ENCODE measurements at places on chromosomes 5 and 9.
A peak's percentile ranks its signal among the peaks of the same experiment; 100 is the strongest.

DNA sequence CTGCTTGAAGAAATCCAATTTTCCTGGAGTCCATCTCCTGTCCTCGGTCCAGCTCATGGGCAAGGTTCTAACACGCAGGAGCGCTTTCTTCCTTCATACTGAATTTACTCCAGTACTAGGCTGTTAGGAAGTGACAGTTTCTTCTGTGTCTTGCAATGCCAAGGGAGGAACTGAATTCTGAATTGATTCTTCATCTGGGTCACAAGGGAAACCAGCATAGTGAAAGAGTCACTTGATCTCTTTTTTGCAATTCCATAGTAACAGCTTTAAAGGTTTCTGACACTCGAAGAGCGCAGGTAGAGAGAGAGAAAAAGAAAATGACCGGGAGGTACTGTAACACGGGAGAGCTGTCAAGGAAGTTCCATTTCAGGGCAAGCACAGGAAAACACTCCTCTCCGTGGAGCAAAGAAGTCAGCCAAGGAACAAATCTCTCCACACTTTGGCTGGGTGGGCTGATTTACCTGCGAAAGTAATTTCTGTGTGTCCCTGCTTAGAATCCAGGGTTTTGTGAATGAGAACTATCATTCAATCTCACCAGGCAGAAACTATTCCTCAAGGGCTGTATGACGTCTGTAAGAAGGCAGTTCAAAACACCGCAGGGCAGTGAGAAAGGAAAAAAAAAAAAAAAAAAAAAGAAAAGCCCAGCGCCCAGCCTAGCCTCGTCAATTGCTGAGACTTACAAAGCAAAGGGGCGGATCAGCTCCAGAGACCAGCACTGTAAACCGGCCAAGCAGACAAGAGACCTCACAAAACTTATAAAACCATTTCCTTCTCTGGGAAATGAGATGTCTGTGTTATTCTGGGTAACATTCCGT, 617.8 kb downstream of the PDE4D start:
- DNase-seq, result no peak

GRCh38 chr5:160270704-160271103, 41.4 kb downstream of the FABP6 start:
- no peak for DNase-seq

DNA sequence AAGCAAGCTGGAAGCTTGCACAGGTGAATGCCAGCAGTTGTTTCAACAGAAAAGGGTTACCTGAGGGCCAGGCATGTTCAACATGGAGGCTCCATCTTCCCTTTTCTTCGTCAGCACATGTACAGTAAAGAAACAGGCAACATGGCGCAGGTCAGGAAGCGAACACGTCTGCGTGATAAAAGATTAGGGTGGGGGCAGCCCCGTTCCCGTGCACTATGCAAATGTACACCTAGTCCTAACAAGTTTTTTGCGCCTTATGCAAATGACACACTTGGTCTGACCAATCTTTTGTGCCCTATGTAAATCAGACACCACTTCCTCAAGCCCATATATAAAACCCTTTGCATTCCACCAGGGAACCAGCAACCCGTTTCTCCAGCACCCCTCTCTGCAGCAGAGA, 452.1 kb upstream of the PTPRD start:
- no peak for DNase-seq

- no peak for DNase-seq
Observed at GRCh38 chr5:74126294-74126693, 500.3 kb downstream of the ARHGEF28 start.

DNA sequence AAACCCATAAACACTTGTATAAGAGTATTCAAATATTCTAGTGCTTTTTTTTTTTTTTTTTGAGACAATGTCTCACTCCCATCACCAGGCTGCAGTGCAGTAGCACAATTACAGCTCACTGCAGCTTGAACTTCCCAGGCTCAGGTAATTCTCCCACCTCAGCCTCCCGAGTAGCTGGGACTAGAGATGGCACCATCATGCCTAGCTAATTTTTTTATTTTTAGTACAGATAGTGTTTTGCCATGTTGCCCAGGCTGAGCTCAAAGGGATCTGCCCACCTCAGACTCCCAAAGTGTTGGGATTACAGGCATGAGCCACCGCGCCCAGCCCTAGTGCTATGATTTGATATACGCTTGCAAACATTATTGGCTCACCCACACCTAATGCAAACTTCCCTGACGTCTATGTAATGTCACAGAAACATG, 11.8 kb downstream of the IL6ST start:
- peak; percentile 44 for DNase-seq

DNA sequence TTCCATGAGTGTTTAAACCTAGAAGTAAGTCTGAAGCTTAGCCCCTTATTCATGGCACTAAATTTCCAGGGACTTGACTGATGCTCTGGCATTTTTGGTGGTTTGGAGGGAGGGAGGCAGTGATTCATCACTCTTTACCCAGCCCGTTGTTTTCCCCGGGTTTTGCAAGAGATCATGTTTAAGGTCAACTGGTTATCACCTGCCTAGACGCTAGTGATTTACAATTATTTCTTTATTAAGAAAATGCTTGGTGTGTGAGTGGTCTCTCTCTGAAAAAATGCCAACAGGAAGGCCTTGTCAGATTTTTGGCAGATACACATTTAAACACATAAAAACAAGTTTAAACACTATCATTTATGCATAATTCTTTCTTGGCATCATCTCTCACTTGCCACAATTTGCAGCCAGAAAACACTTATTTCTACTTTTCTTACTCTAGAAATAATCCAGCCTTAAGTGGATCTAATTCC, 737.9 kb upstream of the ZNF608 start:
- DNase-seq, result peak; percentile 83

DNA sequence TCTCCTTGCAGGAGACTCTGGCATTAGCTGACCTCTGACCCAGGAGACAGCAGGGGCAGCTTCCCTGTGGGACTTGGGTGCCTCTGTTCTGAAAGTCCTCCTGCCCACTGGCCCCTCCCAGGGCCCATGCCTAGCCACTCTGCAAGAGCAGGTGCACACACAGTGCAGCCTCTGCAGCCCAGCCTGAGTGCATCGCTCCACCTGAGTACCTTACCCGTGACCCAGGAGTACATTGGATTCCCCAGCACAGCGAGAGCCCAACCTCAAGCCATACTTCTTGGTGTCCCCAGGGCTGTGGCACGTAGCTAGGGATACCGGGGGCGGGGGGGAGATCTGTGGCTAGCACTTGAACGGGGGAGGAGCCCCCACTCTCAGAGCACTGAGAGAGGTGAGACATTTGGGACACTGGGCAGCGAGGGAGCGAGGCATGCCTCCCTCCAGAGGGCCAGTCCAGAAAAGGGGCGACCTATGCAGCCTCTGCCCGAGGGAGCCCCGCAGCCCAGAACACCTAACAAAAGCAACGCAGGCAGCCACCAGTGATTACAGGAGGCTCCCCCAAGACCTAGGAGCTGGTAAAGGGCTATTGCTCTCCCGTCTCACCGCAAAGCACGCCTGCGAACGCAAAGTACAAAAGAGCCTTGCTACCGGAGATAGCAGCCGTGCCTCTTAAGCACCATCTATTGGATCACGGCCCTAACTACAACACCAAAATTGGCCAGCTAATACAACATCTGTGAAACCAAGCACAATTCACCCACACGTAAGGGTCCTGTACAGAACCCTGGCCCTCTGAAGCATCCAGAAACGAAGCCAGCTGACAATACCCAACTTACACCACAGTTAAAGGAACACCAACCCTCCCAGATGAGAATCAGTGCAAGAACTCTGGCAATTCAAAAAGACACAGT, 826 bp upstream of the PRDM9 start:
- DNase-seq, result no peak

GRCh38 chr9:133603135-133603927, 5.9 kb downstream of the FAM163B start:
- DNase-seq, result no peak

DNA sequence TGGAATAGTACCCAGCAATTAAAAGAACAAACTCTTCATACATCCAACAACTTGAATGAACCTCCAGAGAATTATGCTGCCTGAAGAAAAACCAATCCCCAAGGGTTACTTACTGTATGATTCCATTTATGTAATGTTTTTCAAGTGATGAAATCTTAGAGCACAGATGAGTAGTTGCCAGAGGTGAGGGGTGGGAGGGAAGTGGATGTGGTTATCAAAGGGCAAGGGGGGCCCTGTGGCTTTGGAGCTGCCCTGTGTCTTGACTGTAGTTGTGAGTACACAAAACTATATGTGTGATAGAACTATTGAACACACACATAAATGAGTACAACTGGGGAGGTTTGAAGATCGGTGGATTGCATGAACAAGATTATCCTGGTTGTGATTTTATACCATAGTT, 115.8 kb upstream of the SLC25A48 start:
- DNase-seq, result no peak

DNA sequence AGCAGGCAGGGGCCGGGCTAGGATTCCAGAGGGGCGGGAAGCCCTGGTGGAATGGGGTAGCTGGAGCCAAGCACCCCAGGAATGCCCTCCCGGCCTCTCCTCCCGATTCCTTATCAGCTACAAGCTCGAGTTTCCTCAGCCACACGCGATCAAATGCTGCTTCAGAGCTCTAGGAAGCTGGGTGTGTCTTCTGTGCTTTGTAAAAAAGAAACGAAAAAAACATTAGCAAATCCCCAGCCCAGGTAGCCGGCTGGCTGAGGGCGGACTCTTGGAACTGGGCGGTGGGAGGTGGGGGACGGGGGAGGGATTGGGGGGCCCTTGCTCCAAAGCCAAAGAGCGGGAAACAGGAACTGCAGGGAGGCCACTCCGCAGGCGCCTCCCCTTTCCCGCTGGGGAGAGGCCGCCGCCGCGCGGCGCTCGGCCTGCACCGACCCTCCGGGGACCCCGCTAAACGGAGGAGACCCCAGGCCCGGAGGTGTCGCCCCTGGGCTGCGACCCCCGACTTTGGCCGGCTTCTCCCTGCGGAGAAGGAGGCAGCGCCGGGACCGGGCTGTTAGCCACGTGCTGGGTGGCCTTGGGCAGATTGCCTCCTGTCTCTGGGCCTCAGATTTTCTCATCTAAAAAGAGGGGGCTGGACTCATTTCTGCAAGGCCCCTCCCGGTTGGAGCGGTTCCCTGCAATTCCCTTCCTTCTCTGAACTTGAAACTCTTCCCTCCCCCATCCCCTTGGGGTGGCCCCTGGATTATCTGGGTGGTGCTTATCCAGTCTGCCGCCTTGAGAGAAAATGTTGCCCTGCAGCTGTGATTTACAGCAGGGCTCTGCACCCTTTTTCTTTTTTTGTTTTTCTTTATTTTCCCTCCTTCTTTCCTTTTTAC, 40.9 kb upstream of the FABP6 start:
- DNase-seq, result no peak

DNA sequence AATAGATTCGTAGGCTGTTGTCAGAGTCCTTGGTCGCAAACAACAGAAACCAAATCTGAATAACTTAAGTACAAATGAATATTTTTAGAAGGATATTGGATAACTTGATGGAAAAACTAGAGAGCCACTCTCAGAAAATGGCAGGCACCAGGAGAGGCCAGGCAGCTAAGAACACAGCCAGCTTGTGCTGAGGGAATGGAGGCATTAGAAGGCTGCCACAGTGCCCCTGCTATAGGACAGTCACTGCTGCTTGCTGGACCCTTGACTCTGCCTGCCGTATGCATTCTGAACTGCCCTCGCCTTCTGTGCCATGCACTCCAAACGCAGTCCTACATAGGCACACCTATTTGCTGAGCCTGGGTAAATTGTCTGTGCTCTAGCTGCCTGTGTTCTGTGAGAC, 78.6 kb downstream of the MAST4 start:
- DNase-seq, result no peak

- no peak for DNase-seq
Observed at GRCh38 chr5:91652678-91653077, 269.6 kb upstream of the ARRDC3 start.

DNA sequence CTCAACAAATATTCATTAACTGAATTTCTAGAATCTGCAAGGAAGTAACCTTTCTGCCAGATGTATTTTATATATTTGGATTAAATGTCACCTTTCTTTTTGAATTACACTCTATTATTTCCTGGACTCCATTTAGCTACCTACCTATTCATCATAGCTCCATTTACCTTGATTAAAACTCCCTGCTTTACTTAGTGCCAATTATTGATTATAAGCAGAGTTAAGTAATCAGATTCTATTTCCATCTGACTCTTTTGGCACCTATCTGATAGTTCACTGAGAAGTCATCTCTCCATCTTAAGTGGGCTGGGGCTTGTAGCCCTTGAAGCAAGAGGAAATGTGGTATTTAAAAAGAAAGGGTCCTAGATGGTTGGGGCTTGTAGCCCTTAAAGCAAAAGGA, 88.6 kb downstream of the TRPM3 start:
- DNase-seq, result no peak

DNA sequence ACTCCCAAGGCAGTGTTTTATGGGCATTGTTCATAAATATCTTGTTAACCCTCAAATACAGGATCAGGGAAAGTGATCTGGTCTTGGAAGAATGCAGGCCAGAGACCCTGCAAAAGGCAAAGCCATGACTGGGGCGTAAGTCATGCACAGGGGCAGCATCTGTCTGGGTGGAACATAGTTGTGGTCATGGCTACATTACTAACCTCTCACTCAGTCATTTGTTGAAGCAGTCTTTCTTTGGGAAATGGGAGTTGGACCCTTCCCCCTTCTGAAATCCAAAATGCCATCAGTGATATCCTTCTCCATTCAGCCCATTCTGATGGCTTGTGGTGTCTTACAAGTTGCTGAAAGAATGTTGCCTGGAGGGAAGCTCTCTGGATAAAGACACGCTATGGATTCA, 68.1 kb downstream of the GDNF start:
- DNase-seq, result no peak

GRCh38 chr5:59547731-59548130, 345.8 kb downstream of the PDE4D start:
- no peak for DNase-seq

- no peak for DNase-seq
Observed at GRCh38 chr9:137365056-137365455, 57.9 kb downstream of the EXD3 start.

DNA sequence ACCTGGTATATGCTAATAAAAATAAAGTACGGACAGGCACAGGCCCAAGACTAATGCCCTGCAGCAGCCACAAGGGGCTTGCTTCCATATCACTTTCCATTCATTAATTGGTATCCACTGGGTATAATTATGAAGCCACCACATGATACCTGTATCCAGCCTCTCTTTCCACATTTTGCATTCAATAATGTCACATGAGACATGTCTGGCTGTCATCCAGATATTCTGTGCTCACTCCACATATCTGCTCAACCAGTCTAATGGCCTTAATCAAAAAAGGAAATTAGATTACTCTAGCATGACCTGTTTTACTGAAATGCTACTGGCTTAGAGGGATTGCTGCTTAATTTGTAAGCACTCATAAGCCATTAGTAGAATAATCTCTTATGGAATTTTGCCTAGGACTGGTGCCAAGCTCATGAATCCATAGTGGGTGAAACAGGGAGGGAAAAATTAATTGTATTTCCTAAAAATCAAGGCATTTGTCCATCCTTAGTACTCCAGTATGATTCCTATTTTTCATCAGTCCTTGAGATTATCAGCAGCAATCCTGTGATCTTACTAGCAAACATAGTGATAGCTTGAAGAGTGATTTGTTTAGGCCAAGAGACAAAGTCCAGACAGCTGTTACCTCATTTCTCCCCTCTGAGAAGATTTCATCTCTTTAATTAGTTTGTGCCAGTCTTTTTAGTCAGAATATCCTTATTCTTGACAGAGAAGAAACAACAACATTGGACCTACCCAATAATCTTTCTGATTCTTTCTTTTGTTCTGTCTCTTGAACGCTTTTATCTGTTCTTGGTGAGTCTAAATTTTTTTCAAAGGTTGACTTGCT, 119.2 kb upstream of the ABCA1 start:
- no peak for DNase-seq

- DNase-seq, result no peak
Observed at GRCh38 chr5:42059778-42060464, 134.8 kb downstream of the FBXO4 start.

GRCh38 chr9:38350529-38350928, 42.0 kb upstream of the ALDH1B1 start:
- no peak for DNase-seq
